ENCODE measurements at places on chromosomes 11 and 22. TPM values are rescaled to one million over a fixed set of nuclear protein-coding genes. Genes with fewer than 3 reads are reported as not detected.

Gene ANGPTL5
- total RNA-seq, result 0.29 TPM

Gene TBX10
- not detected for total RNA-seq

Gene IRAG1
- 48.4 TPM for total RNA-seq

Gene MMP7
- total RNA-seq, result not detected

Gene SCGB1D2
- total RNA-seq, result not detected

Gene DBX1
- not detected for total RNA-seq

Gene EIF1AD
- total RNA-seq, result 43.2 TPM

Gene OR5B21
- total RNA-seq, result not detected

Gene BRSK2
- 0.35 TPM for total RNA-seq

Gene MS4A4A
- total RNA-seq, result 0.42 TPM

Gene MMP11
- 0.34 TPM for total RNA-seq

Gene FTH1
- total RNA-seq, result 789 TPM

Gene NOX4
- 2.3 TPM for total RNA-seq

Gene MPPED2
- total RNA-seq, result 2.8 TPM

Gene SF3A1
- 94.2 TPM for total RNA-seq

Gene C22orf23
- total RNA-seq, result 0.38 TPM

Gene VPREB1
- not detected for total RNA-seq

Gene CHID1
- total RNA-seq, result 62.7 TPM

Gene CECR2
- total RNA-seq, result 0.13 TPM

Gene MFNG
- 10.3 TPM for total RNA-seq

Data from esophagus squamous epithelium (tissue), 5 donors.